ENCODE measurements at places on chromosomes 6 and 20. TPM values are rescaled to one million over a fixed set of nuclear protein-coding genes. Genes with fewer than 3 reads are reported as not detected.

TBXT gene
- total RNA-seq = not detected

LAMA2 gene
- 0.02 TPM for total RNA-seq

WFDC5 gene
- not detected for total RNA-seq

FNDC1 gene
- not detected for total RNA-seq

RAET1L gene
- total RNA-seq = not detected

CLPSL2 gene
- 2.0 TPM for total RNA-seq

BTNL2 gene
- total RNA-seq = not detected

SLC16A10 gene
- total RNA-seq = 14.2 TPM

PLAGL1 gene
- 0.70 TPM for total RNA-seq

DDO gene
- total RNA-seq = not detected

CAGE1 gene
- 0.26 TPM for total RNA-seq

DSE gene
- 2.8 TPM for total RNA-seq

FERMT1 gene
- 34.7 TPM for total RNA-seq

SIM1 gene
- total RNA-seq = not detected

EPM2A gene
- total RNA-seq = 6.9 TPM

PAX1 gene
- total RNA-seq = not detected

KCNQ2 gene
- total RNA-seq = 0.25 TPM

DDRGK1 gene
- 76.3 TPM for total RNA-seq

TJAP1 gene
- total RNA-seq = 39.4 TPM

SLC26A8 gene
- total RNA-seq = 1.4 TPM

RIPPLY2 gene
- not detected for total RNA-seq

FLRT3 gene
- 107 TPM for total RNA-seq

FAM217A gene
- total RNA-seq = not detected

MROH8 gene
- 2.6 TPM for total RNA-seq

GTF3C6 gene
- total RNA-seq = 109 TPM

ADGRB3 gene
- not detected for total RNA-seq

ASIP gene
- not detected for total RNA-seq

OLIG3 gene
- total RNA-seq = not detected

RIPOR3 gene
- 0.18 TPM for total RNA-seq

SLC44A4 gene
- total RNA-seq = not detected

RNF8 gene
- total RNA-seq = 17.3 TPM

EPHA7 gene
- total RNA-seq = not detected

ADGRF4 gene
- total RNA-seq = 10.6 TPM

MAS1L gene
- total RNA-seq = not detected

UQCC2 gene
- 115 TPM for total RNA-seq

CDH26 gene
- 1.5 TPM for total RNA-seq

ZSCAN12 gene
- total RNA-seq = 1.6 TPM

Measured in Caco-2 (cell line).